Activated CD4-positive, alpha-beta T cell treated with anti-CD3 and anti-CD28 coated beads for 24 hours (primary cell): ENCODE measurements at places on chromosomes 6 and 20.
A peak's percentile ranks its signal among the peaks of the same experiment; 100 is the strongest.

GRCh38 chr6:27209659-27210269 is 37.7 kb upstream of the PRSS16 start:
- no peak for DNase-seq

- DNase-seq, result no peak
Observed at GRCh38 chr6:161634916-161635315, 361.1 kb upstream of the AGPAT4 start.

- DNase-seq, result no peak
Observed at GRCh38 chr20:49893242-49894072, 21.9 kb downstream of the SPATA2 start.

GRCh38 chr6:71579902-71580301 is 291.3 kb downstream of the OGFRL1 start:
- no peak for DNase-seq

- no peak for DNase-seq
Observed at GRCh38 chr6:31718265-31718664, 3.1 kb downstream of the LY6G6D start.

DNA sequence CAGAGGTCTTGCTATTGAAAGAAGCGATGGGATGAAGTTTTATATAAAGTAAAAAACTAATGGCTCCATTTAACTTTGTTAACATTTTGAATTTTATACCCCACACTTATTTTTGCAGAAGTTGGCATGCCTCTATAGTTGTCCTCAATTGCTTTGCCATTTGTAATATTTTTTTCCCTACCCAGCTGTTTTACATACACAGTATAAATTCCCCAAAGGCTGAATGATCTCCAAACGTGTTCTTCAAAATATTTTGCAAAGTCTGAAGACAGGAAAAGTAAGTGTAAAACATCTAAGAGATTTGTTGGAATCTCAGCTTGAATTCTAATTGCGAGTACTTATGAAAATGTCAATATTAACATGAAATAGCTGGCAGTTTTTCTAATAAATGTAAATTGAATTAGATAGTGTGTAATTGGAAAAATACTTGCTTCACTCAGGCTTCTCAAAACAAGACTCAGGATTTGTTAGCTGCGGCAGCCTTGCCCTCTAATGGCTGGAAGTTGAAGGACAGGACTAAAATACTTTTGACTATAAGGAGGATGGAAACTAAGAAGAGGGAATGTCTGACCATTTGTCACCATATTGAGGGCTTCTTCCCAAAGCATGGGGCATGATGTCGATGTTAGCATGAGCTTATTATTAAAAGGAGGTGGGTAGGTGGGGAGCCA is 226.8 kb downstream of the UST start:
- no peak for DNase-seq

- no peak for DNase-seq
Observed at GRCh38 chr6:144394210-144394609, 109.1 kb downstream of the UTRN start.

DNA sequence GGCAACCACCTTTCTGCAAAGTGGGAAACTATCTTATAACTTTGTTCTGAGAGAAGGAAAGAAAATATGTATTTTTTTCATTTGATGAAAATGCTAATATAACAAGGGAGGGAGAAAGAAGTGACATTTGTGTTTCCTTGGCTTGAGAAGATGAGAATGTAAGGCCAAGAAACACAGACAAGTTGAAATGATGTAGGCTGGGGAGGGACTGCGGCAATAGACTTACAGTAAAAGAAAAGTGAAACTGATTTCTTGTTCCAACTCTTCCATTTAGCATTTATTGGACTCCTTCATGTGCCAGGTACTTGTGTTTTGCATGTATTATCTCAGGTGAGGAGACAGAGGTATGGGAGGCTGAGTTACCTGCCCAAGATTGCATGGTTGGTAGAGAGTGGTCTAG is 130.9 kb downstream of the CARMIL1 start:
- no peak for DNase-seq

DNA sequence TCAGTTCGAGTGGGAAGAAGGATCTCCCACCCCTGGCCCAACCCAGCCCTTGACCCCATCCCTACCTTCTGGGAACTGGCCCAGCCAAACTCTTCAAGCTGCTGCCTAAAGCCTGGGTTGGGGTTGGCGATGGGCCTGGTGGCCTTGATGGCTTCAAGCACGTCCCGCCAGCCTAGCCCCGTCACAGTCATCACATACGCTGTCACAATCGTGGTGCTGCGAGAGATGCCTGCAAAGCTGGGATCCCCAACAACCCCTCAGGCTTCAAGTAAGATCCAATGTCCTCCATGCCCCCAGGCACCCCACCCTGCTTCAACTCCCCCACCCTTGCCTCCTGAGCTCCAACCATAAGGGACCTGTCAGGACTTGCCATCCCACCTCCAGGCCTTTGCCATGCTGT is 7.8 kb downstream of the DUSP15 start:
- DNase-seq, result no peak

GRCh38 chr6:55666037-55666436 is 87.0 kb upstream of the HMGCLL1 start:
- no peak for DNase-seq

- DNase-seq, result no peak
Observed at GRCh38 chr20:41044409-41045062, 15.9 kb downstream of the TOP1 start.

DNA sequence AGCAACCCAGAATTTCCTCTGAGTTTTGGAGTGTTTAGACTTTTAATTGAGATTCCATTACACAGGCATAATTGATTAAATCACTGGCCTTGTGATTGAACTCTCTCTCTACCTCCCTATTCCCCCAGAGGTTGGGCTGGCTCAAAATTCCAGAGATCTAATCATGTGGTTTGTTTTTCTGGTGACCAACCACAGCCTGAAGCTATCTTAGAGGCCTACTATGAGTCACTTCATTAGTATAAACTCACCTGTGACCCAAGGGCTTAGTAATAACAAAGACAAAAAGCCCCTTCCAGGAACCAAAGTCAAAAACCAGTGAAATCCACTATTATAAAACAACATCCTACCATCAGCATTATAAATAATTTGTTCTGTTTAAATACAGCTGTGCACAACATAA is 992.5 kb upstream of the CITED2 start:
- no peak for DNase-seq

GRCh38 chr6:131597446-131597845 is 24.4 kb downstream of the ARG1 start:
- DNase-seq, result no peak

GRCh38 chr6:37923514-37923913 is 104.0 kb downstream of the ZFAND3 start:
- DNase-seq, result no peak

- DNase-seq, result peak; percentile 59
Observed at GRCh38 chr20:31560094-31560745, 44.9 kb upstream of the ID1 start.

GRCh38 chr20:29326376-29327070 is 1930.9 kb upstream of the DEFB115 start:
- DNase-seq, result no peak

- no peak for DNase-seq
Observed at GRCh38 chr6:46891252-46891795, 30.4 kb downstream of the ADGRF5 start.

DNA sequence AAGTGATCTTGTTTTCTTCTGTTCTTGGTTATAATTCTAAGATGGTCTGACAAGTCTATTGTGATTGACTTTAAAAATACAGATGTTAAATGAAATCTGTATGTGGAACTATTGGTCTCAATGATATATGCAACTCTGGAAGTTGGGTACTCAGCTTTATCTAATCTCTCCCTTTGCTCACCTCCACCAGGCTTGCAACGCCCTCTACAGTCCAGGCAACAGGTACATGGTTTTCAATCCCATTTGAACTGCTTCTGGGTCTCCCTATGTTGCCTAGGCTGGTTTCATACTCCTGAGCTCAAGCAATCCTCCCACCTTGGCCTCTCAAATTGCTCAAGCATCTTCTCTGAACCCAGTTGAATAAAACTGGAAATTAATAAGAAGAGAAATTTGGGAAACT is 25.6 kb upstream of the HLA-DQB1 start:
- peak; percentile 25 for DNase-seq

GRCh38 chr6:19137505-19137904 is 699.7 kb upstream of the ID4 start:
- no peak for DNase-seq

DNA sequence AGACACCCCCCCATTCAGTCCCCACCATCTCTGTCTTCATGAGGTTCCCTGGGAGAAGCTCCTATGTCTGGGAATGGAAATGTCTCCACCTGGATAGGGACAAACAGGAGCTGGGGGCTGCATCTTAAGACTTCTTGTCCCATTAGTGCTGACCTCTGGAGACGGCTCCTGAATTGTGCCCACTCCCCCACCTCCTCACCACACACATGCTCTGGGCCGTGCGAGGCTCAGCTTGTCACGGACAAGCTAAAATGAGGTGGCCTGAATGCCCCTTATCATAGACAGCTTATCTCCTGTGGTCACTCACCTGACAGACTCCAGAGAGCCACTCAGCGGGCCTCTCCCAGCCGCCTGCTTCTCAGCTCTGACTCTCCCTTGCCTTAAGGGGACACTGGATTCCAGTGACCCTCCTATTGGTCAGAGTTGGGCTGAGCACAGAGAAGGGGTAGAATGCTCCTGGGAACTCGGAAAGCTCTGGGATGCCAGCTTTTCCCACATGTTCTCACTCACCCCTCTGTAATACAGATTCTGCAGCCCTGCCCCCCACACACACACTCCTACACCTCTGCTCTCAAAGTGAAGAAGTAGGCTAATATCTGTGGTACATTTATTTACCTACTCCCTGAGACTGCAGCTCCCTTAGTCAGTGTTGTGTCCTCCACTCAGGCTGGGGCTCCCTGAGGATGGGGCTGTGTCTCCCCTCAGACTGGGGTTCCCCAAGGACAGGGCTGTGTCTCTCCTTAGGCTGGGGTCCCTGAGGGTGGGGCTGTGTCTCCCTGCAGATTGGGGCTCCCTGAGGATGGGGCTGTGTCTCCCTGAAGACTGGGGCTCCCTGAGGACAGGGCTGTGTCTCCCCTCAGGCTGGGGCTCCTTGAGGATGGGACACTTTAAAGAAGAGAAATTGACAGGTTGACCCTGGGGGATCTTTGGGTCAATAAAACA is 167.5 kb downstream of the VEGFA start:
- no peak for DNase-seq

DNA sequence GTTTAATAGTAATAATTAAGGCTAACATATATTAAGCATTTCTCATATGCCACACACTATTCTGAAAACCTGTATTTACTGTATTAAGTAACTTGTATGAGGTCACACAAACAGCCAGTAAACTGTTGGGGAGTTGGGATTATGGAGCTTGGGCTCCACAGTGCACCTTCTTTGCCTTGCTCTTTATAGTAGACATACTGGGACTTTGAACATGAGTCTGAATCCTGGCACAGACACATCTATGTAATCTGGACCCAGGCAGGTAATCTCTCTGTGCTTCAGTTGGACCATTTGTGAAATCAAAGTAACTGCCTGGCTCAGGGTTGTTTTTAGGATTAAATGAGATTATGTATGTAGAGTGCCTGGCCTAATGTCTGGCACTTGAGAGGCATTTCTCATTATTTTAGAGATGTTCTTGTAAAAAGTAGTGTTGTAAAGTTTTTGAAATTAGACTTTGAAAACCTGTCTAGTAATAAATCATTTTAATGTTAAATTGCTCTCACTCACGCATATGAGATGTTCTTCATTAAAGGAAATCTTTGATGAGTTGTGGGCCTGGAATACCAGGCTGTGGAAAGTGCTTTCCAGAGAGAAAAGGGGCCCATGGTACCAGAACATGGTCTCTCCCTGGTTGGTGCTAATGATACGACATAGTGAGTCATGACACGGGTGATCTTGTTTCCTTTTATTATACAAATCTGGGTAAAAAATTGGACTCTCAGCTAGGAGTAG is 34.3 kb downstream of the LRRC1 start:
- no peak for DNase-seq

GRCh38 chr20:33480048-33480447 is 9.8 kb upstream of the CBFA2T2 start:
- no peak for DNase-seq

DNA sequence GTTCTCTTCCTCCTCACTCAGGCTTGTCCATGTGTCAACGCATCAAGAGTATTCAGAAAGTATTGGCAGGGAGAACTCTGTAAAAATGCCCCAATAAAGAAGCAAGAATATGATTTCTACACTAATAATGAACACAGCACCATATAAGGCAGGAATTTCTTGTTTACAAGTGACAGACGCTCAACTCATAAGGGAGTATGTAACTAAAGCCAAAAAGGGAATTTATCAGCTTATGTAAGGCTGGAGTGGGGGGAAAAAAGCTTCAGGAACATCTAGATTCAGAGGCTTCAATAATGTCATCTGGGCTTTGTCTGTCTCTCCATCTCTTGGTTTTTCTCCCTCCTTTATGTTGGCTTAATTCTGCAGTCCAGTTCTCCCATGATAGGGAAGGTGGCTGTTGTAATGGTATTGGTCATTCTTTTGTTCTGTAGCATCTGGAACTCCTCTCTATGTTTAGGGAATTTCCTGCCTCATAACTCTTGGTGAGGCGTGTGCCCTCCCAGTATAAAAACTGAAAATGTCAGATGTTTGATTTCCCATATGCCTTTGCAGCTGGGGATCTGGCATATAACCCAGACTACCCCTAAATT is 125.1 kb upstream of the COL21A1 start:
- DNase-seq, result no peak

- DNase-seq, result no peak
Observed at GRCh38 chr20:63224412-63225081, 8.6 kb upstream of the YTHDF1 start.

GRCh38 chr6:98724537-98724936 is 109.8 kb upstream of the POU3F2 start:
- DNase-seq, result no peak

GRCh38 chr6:90290811-90291420 is 5.7 kb downstream of the BACH2 start:
- DNase-seq, result no peak

- no peak for DNase-seq
Observed at GRCh38 chr6:43804550-43805223, 34.7 kb downstream of the VEGFA start.

- DNase-seq, result no peak
Observed at GRCh38 chr20:48613926-48614325, 213.9 kb downstream of the PREX1 start.

DNA sequence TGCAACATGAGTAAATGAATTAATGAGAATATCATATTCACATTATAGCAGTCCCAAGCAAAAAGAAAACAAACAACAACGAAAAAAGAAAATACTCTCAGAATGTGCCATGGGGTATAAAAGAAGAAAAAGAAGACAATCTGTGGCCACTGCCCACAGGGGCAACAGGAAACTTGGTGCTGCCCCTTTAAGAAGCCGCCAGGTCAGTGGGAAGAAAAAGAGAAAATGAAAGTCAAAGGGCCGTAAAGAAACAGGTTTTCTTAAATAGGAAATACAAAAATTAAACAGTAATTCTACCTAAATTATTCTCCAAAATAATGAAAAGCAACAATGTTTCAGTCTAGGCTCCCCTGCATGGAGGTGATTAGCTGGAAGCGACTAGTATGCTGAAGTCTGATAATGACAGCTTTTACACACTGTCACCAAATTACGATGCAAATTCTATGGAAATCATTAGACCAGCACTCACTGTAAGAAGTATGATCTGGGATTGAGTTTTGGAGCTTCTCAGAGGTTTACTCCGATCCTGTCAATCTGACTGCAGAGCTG is 23.6 kb downstream of the GMDS start:
- DNase-seq, result no peak

GRCh38 chr20:19750101-19750606 is 7.9 kb upstream of the RIN2 start:
- no peak for DNase-seq
